ENCODE measurements at places on chromosomes 4 and X. TPM values are rescaled to one million over a fixed set of nuclear protein-coding genes. Genes with fewer than 3 reads are reported as not detected.

Gene CC2D2A
- 20.4 TPM for total RNA-seq

Gene GLRB
- 60.1 TPM for total RNA-seq

Gene AKAP14
- total RNA-seq = 1.3 TPM

Gene WAS
- total RNA-seq = 5.0 TPM

Gene TMPRSS11B
- total RNA-seq = not detected

Gene LGI2
- total RNA-seq = 10.7 TPM

Gene ADH1A
- total RNA-seq = not detected

Gene PJA1
- 69.7 TPM for total RNA-seq

Gene NAT8L
- 116 TPM for total RNA-seq

Gene PNMA3
- total RNA-seq = 37.1 TPM

Gene CITED1
- total RNA-seq = 13.2 TPM

Gene IL21
- not detected for total RNA-seq

Gene RENBP
- total RNA-seq = 15.3 TPM

Gene DSPP
- not detected for total RNA-seq

Gene FGFBP2
- total RNA-seq = not detected

Gene RHOH
- 0.44 TPM for total RNA-seq

Gene ZNF674
- 13.2 TPM for total RNA-seq
